NCI-H187 treated with DMSO at 0.1 percent for 48 hours (cell line): ENCODE measurements at places on chromosomes 6 and 20.
A peak's percentile ranks its signal among the peaks of the same experiment; 100 is the strongest.

- DNase-seq: no peak
These were observed 720.4 kb upstream of the CHD6 start for GRCh38 chr20:42338294-42339201.

DNA sequence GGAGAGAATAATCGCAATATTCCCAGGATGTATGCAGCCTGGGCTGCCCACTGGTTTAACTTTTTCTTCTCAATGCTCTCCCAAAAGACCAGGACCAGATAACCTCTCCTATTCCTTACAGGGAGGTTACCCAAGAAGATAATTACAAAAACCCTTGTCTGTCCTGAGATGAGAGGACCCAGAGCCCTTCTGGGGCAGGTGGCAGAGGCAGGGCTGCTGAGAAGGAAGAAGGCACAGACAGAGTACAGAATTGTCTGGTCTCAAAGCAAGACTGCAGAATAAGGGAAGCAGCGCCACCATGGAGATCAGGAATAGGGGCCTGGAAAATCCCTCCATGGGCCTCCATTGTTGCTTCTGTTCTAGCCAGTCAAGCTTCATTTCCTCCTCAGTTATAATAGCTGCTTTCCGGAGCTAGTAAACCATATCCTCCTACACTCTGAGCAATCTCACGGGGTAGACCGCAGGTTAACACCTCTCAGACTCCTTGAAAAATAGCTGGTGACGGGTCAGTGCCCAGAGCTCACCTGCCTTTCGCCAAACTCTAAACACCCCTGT lies 463 bp upstream of the HLA-DMB start:
- DNase-seq: no peak

- DNase-seq: no peak
These were observed 77.5 kb upstream of the POPDC3 start for GRCh38 chr6:105257340-105257739.

DNA sequence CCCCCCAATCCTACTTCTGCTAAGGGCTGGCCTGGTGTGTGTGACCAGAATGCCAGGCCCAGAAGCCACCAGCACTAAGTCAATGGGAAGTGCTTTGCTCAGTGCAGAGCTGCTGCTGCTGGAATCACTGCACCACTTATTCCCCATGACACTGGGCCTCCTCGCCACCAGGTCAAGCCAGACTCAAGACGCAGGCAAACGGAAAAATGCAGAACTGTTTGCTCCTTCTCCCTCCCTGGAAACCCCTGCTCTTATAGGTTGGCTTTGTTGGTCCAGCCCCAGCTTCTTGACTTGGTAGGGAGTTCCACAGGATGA lies 121.9 kb downstream of the PHACTR3 start:
- DNase-seq: no peak

GRCh38 chr20:58890518-58891085 lies 38.1 kb downstream of the GNAS start:
- DNase-seq: no peak

DNA sequence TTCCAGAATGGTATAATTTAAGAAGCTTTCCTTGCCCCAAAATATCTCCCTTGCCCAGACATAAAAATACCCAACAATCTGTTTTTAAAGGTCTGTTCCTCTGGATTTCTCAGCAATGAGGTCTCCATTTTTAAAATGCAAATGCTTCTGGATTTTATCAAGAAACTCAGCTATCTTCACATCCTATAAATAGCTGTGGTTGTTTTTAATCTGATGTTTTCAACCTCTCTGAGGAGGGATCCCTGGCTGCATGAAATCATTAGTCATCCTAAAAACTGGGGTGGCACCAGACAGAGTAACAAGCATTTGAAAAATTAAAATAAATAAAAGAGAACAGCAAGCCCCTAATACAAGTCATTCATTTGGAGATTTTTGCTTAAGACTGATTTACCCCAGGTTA lies 168.5 kb upstream of the ID4 start:
- DNase-seq: no peak

DNA sequence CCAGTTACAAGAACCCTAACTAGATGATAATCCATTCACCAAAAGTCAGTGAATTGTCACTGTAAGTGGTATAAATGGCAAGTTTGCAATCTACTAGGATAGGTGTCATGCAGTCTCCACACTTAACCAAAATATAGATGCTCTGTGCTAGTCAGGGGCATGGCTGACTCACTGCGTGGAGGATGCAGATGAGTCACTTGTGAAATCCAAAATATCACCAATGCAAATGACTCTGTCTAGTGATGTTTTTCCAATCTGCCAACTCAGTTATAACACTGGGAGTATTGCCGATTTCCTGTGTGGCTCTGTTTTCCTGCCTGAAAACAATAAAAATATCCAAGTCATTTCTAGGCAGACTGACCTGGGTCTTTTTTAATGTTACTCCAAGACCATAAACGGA lies 47.8 kb upstream of the NRSN1 start:
- no peak for DNase-seq

GRCh38 chr6:24140591-24140990 lies 14.6 kb downstream of the NRSN1 start:
- no peak for DNase-seq

GRCh38 chr6:132227904-132228303 lies 173.4 kb downstream of the MOXD1 start:
- no peak for DNase-seq

- DNase-seq: peak; percentile 13
These were observed 92.2 kb downstream of the CEP57L1 start for GRCh38 chr6:109187399-109188114.

DNA sequence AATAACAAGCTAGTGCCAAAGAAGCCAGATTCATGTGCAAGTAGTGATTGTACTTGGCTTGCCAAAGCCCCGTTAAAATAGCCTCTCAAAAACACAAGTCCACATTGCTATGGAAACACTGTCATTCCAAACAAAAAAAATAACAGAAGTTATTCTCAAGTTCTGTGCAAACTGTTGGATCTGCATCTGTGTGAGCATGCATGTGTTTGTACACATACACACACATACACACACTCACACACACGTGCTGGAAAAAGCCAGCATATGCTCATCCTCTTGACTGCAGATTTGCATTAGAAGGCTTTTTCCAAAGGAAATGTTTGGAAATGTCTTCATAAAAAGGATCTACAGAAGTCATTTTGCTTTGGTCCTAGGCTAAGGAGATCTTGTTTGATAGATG lies 13.4 kb upstream of the CBLN4 start:
- no peak for DNase-seq

DNA sequence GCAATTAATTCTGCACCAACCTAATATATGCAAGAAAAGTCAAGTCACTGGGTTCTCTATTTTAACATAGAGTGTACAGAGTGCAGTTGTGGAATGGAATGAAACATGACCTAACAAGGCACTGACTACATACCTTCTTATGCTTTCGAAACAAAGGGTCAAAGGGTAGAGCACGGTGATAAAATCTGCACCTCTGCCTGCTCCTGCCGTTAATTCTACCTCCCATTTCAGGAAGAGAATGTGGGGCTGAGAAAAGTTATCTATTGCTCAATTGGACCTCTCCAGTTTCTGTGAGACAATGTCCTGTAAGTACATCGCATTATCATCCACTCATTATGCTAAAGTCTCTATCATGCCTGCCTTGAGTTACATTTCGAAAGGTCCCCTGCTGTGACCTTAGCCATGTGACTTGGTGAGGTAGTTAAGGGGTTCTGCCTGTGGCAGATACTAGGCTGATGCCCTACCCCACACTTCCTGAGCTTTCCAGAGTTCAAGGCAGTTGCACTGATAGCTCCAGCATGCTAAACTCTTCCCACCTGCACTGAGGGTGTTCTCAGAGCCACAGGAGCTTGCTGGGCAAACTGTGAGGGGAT lies 14.0 kb upstream of the MOCS1 start:
- DNase-seq: no peak

DNA sequence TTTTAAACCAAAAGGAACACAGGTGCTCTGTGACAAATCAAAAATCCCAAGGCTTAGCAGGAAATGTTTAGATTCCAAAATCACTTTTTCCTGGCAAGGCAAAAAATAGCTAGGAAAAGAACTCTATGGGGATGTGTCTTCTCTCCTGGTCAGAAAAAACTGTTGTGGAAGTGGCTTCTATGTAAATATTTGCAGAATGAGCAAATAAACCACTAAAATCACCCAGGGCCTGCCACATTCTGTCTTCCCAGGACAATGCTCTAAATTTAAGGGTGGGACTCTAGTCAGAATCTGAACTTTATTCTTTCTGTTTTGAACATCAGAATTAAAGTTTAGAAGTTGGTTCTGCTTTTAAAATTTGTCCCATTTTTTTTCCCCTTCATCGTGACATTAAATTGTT lies 29.3 kb downstream of the GCM1 start:
- no peak for DNase-seq

GRCh38 chr20:45111799-45112471 lies 3.0 kb downstream of the WFDC5 start:
- no peak for DNase-seq

GRCh38 chr6:166433096-166433495 lies 50.4 kb upstream of the MPC1 start:
- DNase-seq: no peak

- no peak for DNase-seq
These were observed 9.0 kb downstream of the TAP2 start for GRCh38 chr6:32829495-32829894.

DNA sequence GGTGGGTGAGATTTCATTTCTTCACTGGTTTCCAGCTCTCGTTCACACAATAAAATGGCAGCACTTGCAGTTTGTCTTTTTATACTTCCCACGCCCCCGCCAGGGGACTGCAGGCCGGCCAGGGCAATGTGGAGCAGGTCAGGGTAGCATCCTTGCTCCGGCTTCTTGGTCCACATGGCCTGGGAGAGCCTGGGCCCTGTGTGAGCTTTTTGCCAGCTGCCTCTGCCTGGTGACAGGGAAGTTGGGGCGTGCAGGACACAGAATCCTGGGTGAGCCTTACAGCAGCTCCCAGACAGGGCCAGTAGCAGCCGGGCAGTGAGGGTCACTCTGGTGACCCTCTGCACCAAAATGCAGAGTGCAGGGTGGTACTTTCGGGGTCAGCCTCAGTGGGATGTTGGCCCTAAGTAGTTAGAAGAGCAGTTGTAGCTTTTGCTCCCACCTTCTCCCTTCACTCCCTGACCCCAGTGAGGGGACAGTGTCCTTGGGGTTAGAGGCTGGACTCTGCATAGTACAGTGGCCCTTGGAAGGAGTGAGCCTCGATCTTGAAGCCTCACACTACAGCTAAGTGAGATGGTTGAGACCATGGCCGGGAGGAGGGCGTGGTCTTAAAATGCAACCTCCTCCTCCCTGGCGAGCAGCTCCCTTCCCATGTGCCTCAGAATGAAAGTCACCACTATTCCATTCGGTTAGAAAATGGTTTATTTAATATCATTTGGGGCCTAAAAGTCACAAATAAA lies 23.8 kb downstream of the PYGB start:
- DNase-seq: no peak

- DNase-seq: no peak
These were observed 22.5 kb downstream of the KLHL32 start for GRCh38 chr6:96947055-96947454.
